Muscle of back (tissue), 13 donors: ENCODE measurements at places on chromosomes 4 and X. TPM values are rescaled to one million over a fixed set of nuclear protein-coding genes. Genes with fewer than 3 reads are reported as not detected.
A peak's percentile ranks its signal among the peaks of the same experiment; 100 is the strongest.

CXCL3 gene
- not detected for polyA plus RNA-seq

ADAM29 gene
- polyA plus RNA-seq: not detected

C4orf54 gene
- polyA plus RNA-seq: 128 TPM

FABP2 gene
- 0.09 TPM for polyA plus RNA-seq

CLDN2 gene
- 0.28 TPM for polyA plus RNA-seq

BEX3 gene
- 173 TPM for polyA plus RNA-seq

DNA sequence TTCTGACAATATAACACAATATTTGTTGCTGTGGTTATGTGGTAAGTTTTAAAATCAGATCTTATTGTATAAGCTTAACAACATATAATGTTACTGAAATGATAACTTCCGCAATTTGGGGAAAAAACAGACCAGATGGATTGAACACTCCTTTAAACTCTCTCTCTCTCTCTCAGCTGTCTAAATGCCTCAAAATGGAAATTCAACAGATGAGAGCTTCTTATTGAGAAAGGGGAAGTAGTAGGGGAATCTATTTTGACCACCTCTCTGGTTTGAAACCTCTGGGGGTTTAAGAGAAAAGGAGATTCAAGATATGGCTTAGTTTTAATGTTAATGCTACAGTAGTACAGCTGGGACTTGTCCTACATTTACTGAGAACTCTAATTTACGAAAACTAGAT is 40.3 kb downstream of the DMD start:
- no peak for DNase-seq

DNA sequence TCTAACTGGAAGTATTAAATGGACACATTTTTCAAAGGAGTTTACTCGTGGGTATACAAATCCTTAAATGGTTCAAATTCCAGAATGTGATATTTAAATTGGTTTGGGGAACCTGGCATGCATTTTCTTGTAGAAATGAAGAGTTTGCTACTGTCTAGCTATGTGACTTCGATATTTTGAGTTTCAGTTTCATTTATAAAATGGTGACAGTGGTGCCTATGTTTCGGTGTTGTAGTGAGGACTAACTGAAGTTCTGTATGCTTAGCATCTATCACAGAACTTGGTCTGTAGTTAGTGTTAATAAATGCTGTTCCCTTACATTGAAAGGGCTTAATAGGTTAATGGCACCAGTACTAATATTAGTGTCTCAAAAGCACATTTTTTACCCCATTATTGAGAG is 29.4 kb downstream of the TRPC5 start:
- DNase-seq: no peak

DNA sequence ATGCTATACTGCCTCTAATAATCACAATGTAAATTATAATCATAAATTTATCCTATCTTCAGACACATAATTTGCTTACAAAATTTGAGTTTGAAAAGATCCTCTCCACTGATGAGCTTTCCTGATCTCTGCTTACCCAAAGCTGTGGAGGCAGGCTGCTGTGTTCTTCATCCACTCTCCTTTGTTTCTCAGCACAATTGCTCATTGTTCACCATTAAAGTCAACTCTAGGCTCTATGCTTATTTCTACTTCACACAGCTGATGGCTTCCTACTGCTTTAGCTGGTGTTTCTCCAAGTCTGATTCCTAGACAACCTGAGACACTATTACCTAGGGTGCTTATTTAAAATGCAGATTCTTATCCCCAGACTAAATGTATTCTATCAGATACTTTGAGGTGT is 319.7 kb downstream of the PCDH18 start:
- DNase-seq: no peak

DNA sequence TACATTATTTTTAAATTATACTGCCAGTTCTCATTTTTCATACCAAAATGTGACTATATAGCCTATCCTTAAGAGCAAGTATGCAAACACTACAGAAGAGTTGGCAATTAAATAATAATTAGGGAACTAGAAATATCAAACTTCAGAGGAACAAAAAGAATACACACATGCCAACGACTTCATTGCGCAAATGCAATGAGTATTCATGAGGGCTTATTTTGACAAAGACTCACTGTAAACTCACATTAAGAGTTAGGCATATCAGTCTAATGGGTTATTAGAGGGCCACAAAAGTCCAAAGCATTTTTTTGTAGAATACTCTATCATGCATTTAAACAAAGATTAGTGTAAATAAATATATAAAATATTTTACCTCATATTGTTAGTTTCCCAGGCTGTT is 31.6 kb downstream of the SLC10A7 start:
- no peak for DNase-seq

DNA sequence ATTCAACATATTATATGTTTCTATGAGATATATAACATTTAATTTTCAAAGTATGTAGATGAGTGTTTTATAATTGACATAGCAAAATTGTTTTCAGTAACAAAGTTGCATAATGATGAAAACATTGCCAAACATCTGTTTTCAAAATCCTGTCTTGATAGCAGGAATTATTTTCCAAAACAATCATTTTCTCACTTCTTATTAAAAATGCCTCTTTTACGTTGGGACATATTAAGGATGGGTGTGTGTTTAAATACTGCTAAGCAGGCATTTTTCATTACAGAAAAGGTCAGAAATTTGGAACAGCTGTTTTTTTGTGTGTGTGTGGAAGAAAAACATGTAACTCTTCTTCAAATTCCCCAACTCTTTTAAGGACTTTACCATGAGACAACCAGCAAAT is 452.0 kb downstream of the SPRY1 start:
- peak; percentile 68 for DNase-seq

DNA sequence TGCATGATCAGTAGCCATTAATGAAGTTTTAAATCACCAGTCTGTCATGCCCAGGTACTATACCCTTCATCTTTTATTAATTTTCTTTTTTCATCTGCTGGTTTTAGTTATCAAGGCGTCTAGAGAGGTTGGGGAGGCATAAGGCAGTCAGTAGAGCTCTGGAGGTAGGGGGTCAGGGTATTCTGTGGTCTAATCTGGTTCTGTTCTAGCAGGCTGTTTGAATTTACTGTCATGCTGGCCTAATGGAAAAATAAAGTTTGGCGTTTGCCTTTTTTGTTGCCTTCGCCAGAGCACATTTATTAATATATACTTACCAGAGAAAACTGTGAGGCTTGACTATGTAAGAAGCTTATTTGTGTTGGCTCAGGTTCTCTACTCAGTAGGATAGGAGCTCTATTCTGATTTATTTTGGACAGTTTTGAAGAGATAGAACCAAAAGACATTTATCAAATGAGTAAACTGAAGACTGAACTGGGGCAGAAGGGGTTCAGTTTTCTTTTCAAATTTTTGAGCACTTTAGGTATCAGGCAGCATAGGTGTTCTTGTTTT is 46.9 kb downstream of the TMEM131L start:
- no peak for DNase-seq

DNA sequence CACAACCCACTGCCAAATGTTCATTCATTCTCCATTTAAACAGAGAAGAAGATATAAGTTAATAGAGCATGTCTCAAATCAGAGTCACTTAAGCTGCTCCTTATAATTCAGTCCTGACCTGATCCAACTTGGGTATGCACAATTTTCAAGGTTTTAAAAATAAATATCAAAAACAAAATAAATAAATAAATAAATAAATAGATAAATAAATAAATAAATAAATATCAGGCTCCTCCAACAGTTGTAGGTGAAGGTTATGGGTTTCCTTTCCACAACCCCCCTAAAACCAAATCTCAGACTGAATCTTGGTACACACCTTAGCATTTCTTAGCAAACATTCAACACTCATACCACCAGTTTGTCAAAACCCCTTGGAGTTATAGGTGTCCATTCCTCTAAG is 204.4 kb downstream of the PARM1 start:
- no peak for DNase-seq

- no peak for DNase-seq
Measured at GRCh38 chr4:121648516-121648915, 48.3 kb downstream of the ANXA5 start.

GRCh38 chr4:117783716-117784115 is 250.6 kb upstream of the NDST3 start:
- DNase-seq: no peak

DNA sequence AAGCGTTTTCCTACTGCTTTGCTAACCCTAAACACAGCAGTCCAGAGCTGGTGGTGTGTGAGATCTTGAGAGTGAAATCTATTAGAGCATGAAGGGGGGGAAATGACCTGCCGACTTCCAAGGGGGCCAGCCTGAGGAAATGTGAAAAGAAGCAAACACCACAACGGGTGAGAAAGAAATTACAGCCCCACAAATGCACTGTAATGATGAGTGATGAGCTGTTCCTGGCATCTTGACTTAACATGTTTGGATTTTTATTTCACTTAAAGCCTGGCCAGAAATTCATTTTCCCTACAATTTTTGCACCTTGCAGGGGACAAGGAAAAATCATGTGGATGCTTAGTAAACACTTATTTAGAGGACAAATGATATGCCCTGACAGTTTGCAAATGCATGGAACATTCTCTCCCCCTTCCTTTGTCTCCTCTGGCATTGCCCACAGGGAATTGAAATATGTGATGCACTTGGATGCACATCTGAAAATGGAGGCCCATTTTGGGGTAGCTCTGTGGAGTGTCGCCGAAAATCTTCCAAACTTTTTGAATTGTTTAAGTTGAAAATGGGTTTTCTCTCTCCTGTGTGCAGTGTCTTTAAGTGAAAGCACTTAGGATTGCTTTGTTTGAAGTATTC is 84.3 kb upstream of the TMEM150C start:
- DNase-seq: peak; percentile 13

- DNase-seq: no peak
Measured at GRCh38 chr4:51894059-51894645, 51.2 kb downstream of the DCUN1D4 start.

- peak; percentile 55 for DNase-seq
Measured at GRCh38 chr4:182975806-182976205, 58.6 kb upstream of the DCTD start.

DNA sequence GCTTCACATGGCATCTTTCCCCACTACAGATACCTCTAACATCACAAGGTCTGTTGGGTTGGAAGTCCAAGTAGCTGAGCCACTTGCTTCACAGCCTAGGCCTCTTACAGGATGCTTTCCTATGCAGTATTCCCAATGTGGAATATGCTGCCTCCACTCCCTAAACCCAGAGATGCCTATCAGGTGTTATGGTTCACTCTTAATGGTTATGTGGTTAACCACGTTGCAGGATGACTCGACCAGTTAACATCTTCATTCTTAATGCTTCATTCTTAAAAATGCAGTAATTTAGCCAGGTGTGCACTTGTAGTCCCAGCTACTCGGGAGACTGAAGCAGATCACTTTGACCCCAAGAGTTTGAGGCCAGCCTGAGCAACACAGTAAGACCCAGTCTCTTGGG is 24.2 kb downstream of the HAUS3 start:
- DNase-seq: no peak
